ENCODE measurements at places on chromosomes 2 and 18.

DNA sequence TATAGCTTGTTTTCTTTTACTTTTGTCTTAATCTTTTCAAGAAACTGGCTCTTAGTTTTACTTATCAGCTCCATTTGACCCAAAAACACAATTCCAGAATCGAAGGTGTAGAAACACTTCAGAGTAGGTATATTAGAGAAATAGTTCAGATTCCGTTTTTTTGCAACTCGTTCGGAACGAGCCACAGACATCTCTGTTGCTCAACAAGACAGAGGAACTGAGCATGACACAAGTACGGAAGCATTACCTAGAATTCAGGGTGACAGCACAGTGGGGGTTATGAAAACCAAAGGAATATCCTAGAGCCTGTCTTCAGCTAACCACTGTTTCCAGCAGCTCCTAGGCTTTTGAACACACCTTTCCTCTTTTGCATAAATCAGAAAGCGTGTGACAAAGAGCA is 5.0 kb downstream of the HRH4 start:
- no peak for DNase-seq

DNA sequence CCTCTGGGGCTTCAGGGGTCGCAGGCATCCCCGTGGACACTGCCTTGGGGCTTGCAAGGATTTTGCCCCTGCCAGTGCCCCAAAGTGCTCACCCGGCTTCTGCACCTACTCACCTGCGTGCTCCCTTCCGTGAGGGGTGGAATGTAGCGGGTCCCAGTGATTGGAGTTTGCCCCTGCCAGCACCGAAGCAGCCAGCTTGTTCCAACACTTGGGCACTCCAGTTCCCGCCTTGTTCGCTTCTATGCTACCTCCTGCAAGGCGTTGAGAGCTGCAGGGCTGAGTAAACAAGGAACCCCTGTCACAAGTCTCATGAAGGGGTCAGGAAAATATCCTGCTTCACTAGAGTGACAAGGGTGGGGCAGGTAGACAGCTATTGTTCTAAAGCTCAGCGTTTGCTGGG is 631.5 kb downstream of the EPHA4 start:
- no peak for DNase-seq

DNA sequence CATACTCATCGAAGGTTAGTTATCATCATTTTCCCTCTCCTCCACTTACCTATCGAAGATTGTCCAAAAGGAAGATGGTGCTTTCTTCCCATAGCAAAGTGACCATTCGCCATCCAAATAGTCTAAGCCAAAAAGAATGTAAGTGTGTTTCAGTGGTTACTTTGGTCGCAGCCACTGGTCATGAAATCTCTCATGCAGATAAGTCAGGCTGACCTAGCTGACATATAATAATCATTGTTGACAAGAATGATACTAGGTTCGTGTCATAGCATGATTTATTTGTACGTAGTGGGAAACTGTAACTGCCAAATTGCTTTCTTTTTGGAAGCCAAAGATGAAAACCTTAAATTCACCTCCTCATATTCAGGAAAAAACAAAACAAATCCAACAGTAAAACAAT is 89.6 kb upstream of the PMAIP1 start:
- DNase-seq: no peak

- no peak for DNase-seq
Observed at GRCh38 chr2:174631009-174631981, 33.7 kb upstream of the WIPF1 start.

DNA sequence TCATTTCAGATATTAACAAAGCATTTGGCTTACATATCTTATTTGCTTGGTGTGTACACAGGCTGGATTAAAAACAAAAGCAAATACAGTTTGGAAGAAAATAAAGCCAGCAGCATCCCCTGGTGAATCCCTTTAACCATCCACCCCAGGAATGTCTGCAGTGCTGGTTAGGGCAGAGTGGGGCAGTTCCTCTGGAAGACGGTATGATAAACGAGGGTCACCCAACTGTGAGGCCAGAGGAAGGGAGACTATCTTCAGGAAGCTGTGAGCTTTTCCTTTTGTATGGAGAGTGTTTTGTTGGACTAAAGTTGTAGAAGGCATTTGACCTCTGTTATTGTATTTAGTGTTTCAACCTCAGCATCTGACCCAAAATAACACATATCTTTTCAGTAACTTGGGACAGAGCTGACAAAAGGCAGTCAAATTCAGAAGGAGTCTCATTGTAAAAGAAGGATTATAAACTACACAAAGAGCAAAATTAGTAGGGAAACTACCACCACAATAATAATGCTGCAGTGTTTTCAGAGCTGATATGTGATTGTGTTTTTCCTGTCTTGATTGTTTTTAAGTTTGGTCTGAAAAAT is 159.1 kb downstream of the FMNL2 start:
- no peak for DNase-seq

- no peak for DNase-seq
Observed at GRCh38 chr2:128792476-128793054, 473.9 kb upstream of the HS6ST1 start.

- no peak for DNase-seq
Observed at GRCh38 chr2:37819186-37819585, 105.9 kb upstream of the RMDN2 start.

DNA sequence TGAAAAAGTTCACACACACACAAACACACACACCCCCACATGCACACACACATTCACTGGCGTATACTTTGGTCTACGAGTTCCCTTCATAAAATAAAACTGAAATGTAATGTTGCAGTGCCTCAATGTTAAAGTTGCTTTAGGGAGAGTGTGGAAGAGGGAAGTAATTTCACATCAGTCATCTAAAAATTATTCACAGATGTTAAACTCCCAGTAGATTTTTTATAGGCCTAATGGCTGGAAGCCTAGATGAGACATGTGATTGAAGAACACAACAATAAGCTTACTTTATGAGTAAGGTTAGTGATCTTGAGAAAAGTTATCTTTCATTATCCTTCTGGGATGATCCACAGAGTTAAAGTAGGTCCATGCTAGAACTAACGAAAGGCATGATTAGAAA is 506.7 kb upstream of the CNTNAP5 start:
- no peak for DNase-seq

- DNase-seq: no peak
Observed at GRCh38 chr18:37536656-37537055, 28.9 kb downstream of the CELF4 start.

- DNase-seq: no peak
Observed at GRCh38 chr2:44707945-44708660, 233.4 kb upstream of the SIX3 start.

DNA sequence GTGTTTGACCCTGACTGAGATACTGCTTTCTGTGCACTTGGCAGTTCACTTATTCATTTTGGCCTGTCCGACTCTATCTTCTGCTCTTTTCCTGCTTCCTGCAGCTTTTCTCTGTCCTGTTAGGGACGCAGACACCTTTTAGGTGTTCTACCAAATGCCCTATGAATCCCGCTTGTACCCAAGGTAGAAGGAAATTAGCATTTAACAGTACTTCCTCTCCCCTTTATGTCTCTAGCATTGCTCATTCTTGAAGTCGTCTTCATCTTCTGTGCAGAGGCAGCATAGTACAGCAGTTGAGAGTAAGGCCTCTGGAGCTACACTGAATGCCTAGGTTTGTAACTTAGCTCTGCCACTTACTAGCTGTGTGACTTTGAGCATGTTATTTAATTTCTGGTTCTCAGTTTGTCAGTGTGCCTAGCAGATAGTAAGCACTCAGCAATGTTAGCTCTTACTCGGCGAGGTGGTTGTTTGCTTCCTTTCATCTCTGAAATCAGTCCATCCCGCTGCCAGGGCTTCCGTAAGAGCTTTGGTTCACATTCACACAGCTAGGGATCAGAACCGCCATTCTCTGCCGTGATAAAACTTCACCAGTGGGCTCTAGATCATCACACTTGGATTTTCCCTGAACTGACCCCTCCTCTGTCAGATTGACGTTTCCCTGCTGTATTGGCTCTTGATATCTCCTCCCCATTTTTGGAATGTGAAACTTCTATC is 1.4 kb downstream of the CCT7 start:
- DNase-seq: no peak

GRCh38 chr2:167388901-167389300 is 500.6 kb downstream of the XIRP2 start:
- no peak for DNase-seq

GRCh38 chr18:10114717-10115463 is 201.1 kb downstream of the VAPA start:
- DNase-seq: no peak

GRCh38 chr2:145538661-145539350 is 1018.9 kb upstream of the ZEB2 start:
- DNase-seq: no peak

DNA sequence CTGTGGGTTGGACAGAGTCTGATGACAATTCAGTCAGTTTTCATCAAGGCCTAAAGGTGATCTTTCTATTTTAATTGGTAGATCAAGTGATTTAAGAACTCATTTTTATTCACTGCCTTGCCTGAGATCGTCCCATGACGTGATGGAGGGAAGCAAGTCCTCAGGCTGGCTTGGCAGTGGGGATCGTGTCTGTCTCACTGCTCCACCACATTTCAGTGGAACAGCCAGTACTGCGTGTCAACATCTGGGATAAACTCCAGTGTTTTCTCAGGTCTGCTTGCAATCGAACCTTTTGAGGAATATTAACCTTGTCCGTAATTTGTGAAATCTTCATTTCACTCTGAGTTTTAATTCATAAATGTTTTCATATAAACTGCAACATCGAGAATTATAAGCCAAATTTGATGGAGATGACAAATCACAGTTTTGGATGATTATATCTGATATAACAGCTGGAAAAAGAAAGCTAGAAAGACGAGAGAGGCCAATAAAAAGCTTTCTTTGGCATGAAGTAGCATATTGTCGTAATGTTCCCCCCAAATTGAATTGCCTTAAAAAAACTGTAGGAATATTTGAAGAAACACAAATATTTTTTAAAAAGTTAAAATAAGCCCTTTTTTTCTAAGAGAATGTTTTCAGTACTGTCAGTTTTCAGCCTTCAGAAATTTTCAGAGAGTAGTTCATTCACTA is 414.7 kb upstream of the SPRED2 start:
- no peak for DNase-seq

DNA sequence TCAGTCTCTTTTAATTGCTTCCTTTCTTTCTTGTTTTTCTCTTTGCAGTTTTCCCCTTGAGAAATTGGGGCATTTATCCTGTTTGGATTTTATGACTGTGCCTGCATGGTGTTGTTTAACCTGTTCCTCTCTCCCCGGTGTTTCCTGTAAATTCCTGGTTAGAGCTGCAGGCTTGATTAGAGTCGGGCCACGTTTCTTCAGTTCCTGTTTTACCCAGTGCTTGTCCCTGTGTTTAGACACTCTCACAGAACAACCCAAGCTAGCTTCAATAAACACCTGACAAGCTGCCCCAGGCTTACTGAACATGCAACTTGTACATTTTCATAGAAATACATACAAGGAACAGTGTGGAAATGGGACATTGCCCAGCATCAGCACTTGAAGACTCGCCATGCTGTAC is 53.9 kb downstream of the NGEF start:
- no peak for DNase-seq

DNA sequence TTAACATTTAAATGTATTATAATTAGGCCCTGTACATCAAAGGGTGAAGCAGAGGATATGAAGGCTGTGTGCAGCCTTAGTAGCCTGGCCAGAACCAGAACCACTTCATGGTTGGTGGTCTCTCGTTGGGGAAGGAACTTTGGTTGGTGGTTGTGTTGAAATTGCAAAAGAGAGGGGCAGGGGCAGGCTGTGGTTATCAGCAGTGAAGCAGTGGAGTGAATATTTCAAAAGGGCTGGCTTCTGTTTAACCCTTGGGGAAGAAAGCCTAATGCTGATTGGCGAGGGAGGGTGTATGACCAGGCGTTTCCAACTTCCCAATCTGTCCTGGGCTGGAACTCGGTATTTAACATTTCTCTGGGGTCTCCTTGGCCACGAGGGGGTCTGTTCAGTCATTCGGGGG is 51.2 kb upstream of the LYPD6B start:
- no peak for DNase-seq

DNA sequence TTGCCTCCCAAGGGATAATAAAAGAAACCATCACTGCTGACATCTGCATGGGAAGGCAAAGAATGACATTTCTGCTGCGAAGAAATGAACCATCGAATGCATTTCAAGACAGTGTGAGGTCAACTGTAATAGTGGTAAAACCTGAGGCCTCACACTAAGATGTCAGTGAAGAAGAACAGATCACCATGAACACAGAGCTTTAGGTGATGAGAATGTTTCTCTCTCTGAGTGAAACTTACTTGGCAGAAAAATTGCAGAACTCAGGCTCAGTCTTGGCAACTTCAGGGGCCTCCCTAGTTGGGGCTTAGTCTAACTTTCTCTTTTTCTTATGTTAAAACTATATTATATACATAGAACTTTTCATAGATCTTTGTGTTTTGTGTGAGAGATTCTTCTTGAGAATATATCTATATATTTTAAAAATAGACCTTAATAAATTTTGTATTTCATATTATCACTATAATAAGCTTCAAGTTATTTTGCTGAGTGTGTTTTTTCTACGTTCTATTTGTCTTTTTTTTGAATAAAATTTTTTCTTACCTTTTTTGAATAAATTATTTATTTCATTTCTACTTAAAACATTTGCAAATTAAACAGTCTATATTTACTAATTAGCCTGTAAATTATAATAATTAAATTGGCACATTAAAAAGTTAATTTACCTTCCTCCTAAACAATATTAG is 427.5 kb upstream of the TRIB2 start:
- no peak for DNase-seq
